Forelimb muscle (tissue), 1 donor: ENCODE measurements at places on chromosomes 1 and 21.

- peak; percentile 14 for DNase-seq
Measured at GRCh38 chr1:200558866-200559459, 61.6 kb downstream of the KIF14 start.

GRCh38 chr1:111511370-111511769 is 7.9 kb upstream of the ADORA3 start:
- DNase-seq, result no peak

- no peak for DNase-seq
Measured at GRCh38 chr1:233518344-233518743, 95.6 kb upstream of the KCNK1 start.

DNA sequence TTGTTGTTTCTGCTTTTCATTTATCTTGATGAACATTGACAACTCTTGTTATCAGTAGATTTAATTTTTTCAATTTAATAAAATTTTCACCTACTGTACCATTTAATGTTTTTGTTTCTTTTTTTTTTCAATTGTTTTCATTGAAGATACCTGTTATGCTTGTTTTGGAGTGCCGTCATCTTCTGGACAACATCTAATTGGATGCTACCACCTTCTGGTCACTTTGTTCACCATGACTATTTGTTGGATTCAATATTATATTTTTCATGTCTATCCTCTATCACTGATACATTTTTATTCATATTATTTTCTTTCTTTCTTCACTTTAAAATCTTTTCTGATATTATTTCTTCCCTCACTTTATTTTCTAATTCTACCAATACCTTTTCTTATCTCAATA is 14.0 kb downstream of the KRTAP21-2 start:
- no peak for DNase-seq

DNA sequence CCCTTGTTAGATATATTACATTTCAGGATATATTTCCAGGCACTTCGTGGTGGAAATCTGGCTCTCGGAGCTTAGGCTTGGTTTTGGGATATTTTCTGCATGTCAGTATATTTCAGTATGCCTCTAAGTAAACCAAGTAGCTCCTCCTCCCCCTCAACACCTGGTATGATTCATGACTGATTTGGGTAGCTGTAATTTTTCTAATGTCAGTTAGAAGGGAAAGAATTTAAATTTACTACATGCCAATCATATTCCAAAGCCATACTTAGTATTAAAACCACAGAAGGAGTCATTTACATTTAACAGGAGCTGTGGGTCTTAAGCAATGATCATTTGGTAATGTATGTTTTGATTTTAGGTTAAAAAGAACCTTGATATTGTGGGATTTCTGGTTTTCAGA is 40.6 kb downstream of the ST6GALNAC3 start:
- DNase-seq, result no peak

DNA sequence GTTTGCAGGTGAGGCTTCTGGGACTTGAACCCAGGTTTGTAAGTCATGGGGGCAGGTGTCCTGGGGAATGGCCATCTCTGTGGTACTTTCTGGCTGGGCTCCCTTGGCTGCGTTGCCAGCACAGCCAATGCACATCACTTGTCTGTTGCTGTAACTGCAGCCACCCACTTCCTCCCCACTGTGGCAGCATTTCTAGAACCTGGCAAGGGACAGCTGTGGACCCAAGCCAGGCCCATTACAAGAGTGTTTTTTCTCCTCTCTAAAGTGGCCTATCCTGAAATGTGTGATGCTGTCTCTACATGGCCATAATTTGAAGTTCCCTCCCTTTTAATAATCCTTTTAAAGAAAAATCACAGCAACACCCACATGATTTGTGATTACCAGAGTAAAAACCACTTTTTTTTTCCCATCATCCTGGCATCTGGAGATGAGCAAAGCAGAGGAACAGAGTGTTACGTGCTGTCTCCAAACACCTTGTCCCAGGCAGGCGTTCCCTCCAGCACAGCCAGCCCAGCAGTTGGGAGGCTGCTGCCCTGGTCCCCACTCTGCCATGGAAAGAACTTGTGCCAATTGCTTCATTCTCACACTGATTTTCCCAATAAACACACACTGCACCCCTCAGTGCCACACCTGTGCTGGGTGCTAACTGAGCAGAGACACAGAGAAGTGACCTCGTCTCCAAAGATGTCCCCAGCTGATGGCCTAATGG is 360.6 kb upstream of the USP24 start:
- DNase-seq, result no peak

GRCh38 chr1:9705337-9706093 is 54.0 kb downstream of the PIK3CD start:
- no peak for DNase-seq

DNA sequence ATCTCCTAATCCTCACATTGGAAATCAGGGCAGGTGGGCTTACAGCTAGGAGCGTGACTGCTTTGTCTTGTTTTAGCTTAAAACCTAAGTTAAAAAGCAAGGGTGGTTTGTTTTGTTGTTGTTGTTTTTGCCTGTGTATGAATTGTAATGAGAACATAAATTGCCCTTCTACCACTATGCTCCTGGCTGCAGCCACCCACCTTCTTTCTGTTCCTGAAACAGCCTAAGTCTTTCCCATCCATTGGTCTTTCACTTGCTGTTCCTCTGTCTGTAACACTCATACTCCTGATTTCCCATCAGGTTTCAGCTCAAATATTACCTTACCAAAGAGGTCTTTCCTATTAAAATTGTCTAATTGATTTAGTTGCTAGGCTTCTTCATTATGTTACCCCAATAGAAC is 604 bp upstream of the TMEM79 start:
- no peak for DNase-seq

- no peak for DNase-seq
Measured at GRCh38 chr1:116127848-116128540, 16.8 kb downstream of the MAB21L3 start.

DNA sequence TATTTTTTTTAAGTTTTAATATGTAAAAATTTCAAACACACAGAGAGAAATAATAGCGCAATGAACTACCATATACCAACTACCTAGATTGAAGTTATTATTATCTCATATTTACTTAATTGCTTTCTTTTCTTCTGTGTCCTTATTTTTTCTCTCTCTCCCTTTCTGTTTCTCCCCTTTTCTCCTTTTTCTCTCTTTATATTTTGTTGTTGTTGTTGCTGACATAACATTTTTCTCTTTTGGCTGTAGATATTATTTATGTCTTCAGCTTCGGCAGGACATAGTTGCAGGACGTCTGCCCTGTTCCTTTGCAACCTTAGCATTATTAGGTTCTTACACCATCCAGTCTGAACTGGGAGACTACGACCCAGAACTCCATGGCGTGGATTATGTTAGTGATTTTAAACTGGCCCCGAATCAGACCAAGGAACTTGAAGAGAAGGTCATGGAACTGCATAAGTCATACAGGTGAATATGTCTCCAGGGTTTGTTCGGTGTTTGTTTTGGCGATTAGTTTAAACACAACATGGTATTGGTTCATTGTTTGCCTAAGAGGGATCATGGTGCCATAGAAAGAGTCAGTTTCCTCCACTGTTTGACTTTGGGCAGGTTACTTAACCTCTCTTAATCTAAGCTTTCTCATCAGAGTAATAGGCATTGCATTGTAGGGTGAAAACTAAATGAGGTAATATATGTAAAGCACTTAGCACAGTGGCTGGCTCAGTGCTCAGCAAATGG is 103.8 kb downstream of the EPB41 start:
- DNase-seq, result no peak

DNA sequence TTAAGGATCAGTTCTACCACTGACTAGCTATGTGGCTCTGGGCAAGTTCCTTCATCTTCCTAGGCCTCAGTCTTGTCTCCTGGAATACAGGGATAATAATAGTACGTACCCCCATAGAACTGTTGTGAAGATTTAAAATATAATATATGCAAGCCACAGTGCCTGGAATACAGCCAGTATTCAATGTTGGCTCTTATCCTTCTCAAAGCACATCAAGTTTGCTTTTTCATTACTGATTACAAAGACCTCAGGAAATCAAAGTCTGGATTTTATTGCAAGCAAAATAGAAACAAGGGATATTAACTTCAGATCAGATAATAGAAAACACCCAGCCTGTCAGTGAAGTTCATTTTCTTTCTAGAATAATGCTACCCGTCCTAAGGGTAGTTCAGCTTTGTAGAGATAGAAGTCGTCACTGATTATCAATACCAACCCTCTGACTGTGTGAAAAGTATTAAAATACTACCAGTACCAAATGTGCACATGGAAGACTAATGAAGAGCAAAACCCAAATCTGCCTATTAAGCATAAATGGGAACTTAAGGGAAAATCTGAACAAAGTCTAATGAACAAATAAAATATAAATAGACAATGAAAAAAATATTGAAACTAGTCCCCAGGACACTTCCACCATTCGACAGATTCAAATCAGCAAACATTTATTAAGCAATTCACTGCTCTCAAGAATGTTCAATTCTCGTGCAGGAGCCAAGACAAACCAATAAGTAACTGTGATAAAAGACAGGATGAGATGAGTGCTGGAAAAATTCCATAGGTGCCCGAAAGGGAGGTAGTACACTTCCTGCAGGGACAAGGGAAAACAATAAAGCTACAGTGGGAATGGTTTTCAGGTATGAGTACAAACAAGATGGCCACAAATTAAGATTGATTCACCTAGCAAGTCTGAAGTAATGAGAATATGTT is 206.2 kb downstream of the SMYD3 start:
- DNase-seq, result no peak

- no peak for DNase-seq
Measured at GRCh38 chr1:18064534-18064933, 43.1 kb upstream of the IGSF21 start.

GRCh38 chr1:55428944-55429931 is 214.1 kb upstream of the USP24 start:
- no peak for DNase-seq

DNA sequence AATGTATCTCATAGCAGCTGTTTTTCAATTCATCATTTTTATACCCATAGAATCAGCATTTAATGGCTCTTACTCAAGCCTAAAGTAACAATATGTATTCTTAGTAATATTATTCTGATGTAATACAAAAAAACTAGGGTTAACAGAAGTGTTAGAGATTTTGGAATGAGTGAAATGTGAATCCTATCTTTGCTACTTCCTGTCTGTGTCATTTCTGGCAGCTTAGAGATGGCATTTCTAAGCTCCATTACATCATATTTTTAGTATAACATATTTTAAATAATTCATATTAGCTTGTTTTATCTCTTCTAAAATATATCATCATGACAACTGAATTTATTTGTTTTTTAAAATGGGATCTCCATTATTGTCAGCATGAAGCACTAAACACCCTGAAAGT is 90.2 kb downstream of the LRRC7 start:
- no peak for DNase-seq

GRCh38 chr1:145994391-145995120 is 1.8 kb downstream of the TXNIP start:
- DNase-seq, result no peak

DNA sequence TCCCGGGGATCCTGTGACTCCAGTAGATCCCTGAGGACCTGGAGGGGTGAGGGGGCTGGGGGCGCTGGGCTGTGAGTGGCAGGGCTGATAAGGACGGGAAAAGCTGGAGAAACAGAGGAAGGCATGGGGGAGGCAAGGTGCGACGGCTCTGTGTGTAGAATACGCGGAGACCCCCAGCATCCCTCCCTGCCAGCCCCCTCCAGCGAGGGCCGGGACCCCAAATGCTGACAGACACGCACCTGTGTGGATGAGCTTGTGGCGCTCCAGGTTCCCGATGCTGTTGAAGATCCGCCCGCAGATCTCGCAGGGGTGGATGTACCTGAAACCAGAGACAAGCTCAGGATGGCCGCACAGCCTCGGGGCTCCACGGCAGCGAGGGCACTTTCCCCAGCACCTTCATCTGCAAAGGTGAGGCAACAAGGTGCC is 53.0 kb upstream of the RIPK4 start:
- DNase-seq, result no peak

DNA sequence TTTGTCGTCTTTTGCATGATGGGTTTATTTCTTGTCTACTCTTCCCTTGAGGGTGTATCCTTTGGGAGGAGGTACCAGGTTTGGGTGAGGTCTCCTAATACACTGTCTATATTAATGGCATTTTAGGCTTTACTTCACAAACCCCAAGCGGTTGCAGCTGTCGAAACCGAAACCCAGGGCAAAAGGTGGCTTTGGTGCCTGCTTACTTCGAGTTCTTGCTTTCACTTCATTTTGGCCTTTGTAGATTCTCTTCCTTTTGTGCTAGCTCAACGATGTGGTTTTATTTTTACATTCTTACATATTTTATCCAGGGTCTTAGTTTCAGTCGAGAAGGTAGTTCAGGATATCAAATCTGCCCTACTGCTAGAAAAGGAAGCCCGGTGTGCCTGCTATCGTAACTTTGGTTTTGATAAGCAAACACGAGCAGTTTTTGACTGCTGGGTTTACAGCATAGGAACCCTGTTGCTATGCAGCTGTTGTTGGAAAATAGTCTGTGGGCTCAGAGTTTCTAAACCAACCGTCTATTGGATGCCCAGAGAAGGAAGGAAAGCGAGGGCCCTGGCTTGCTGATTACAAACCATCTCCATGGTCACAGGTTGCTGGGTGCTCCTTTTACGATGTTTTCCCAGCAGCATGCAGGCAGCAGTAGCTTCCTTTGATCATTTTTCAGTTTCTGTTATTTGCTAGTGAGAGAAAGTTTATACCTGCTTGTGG is 9.8 kb upstream of the TSPAN2 start:
- no peak for DNase-seq

DNA sequence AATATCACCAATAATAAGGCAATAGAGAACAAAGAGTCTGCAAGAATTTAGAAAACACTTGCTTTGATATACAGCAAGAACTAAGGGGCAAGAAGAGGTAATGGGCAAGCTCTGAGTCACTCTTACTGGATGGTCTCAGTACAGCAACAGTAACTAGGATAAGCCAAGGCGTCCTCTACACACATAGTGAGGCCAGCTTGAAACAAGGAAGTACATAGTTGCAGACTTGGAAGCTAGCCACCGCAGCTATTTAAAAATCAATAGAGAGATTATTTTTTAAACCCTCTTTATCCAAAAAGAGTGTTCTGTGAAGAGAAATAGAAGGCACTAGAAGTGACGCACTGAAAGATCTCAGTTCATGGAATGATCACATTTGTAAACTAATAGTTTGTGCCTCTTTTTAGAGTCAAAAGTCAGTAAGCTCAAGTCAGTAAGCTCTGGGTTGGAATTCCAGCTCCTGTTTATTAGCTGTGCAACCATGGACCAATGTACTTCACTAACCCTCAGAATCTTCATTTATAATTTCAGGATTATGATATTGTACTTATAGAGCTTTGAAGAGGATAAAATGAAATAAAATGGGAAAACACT is 118.6 kb downstream of the AKT3 start:
- no peak for DNase-seq

DNA sequence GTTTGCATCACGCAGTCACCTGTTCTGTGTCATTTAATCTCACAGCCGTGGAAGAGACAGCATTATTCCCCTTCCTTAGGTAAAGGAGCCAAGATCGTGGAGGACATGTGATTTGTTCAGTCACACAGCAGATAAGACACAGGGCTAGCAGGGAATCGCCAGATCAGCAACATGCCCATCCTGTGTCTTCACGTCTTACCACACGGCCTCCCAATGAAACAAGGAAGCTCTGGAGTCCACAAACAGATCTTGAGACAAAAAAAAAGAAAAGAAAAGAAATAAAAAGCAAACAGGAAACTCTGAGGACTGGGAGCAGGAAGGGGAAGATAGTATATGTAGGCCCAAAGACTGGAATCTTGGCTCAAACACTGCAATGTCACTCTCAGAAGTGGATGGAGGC is 155.3 kb downstream of the ADSS2 start:
- no peak for DNase-seq

GRCh38 chr1:207908107-207908734 is 2.7 kb downstream of the CD34 start:
- no peak for DNase-seq

- DNase-seq, result no peak
Measured at GRCh38 chr1:113507552-113508214, 117.4 kb downstream of the MAGI3 start.
